ENCODE measurements at places on chromosomes 11 and 22.

- no peak for DNase-seq
These were observed 10.9 kb downstream of the GAB2 start for GRCh38 chr11:78406568-78407196.

DNA sequence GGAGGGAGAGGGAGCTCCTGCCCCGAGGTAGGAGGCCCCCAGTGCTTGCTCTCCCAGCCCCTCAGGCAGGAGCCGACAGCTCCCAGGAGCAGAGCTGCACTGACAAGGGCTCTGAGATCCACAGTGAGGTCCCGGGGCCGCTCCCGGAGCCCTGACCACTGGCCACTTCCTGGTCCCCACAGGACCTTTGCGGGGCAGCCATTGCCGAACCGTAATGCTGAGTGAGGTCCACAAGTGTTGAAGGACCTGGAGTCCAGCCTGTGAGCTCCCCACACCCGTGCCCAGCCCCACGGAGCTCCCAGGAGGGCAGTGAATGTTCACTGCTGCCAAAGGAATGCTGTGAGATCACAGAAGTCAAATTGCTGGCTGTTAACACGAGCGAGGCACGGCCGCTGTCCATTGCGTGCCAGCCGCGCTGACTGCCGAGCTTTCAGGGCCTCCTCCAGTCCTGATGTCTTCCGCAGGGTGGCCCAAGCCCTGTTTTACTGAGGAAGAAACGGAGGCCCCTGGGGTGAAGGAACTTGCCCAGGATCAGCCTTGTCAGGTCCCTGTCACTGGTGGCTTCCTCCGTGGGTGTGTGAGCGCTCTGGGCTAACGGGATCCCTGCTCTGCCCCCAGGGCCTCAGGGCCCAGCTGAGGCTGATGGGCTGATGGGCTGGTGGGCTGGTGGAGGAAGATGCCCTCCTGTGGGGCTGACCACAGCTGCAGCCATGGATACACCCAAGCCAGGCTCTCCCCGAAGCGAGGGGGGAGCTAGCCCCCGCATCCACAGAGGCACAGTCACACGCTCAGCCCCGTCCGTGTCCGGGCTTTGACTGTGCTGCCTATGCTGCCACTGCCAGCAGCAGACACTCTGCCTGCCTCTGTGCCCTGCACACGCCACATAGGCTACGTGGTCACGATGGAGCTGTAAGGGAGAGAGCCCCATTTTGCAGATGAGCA is 70.8 kb downstream of the WNT7B start:
- no peak for DNase-seq

- DNase-seq: no peak
These were observed 2.8 kb upstream of the LZTR1 start for GRCh38 chr22:20979243-20979809.

DNA sequence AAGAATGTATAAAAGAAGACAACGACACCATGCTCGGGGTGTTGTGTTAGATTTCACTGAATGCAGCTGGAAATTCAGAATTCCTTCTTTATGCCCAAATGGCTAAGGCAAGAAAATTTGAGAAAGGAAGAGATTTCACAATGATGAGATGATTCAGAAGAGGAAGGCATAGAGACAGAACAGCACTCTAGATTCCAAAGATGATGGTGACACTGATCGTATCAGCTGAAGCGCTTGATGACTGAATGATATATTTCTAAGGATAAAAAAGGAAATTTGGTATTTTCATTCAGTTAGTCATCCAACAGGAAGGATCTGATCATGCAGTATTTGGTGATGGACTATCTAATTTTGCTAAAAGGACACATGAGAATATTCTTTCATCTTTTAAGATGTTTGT is 189.2 kb downstream of the EFCAB6 start:
- no peak for DNase-seq

- DNase-seq: peak; percentile 17
These were observed 14.6 kb downstream of the MRGPRF start for GRCh38 chr11:68998390-68998911.
